ENCODE measurements at places on chromosomes 4 and X.

DNA sequence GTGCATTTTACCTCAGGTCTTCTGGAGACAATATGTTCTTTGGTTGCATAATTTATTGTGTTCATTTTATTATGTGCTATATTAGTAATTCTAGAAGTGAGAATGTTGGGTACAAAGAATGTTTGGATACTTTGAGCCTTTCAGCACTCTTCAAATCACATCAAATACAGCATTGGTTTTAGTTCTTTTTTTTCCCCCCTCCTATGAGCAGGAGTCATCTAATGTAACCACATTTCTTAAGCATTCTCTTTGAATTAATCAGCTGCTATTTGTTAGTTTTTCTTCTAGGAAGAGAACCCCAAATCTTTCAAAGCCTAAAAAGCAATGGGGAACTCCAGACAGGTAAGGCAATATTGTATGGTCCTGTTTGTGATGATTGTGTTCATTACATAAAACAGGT, 46.7 kb downstream of the ARL9 start:
- DNase-seq = no peak

DNA sequence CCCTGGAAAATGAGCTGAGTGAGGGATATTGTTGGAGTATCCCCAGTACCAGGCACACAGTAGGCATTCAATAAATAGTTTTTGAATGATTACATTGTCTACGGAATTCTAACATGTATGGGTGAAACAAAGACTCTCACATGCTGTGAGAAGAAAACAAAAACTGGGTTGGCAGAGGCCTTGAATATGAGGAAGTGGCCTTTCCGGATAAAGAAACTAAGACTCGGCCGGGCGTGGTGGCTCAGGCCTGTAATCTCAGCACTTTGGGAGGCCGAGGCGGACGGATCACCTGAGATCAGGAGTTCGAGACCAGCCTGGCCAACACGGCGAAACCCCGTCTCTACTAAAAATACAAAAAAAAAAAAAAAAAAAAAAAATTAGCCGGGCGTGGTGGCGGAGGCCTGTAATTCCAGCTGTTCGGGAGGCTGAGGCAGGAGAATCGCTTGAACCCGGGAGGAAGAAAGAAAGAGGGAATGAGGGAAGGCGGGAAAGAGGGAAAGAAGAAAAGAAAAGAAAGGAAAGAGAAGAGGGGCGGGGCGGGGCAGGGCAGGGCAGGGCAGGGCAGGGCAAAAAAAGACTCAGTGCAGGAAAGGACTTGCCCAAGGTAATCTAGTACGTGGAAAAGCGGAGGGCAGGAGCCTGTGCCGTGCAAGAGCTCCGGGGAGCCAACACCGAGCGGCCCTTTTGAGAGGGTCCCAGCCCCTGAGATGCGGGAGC, 689 bp upstream of the TMA16 start:
- DNase-seq = no peak

DNA sequence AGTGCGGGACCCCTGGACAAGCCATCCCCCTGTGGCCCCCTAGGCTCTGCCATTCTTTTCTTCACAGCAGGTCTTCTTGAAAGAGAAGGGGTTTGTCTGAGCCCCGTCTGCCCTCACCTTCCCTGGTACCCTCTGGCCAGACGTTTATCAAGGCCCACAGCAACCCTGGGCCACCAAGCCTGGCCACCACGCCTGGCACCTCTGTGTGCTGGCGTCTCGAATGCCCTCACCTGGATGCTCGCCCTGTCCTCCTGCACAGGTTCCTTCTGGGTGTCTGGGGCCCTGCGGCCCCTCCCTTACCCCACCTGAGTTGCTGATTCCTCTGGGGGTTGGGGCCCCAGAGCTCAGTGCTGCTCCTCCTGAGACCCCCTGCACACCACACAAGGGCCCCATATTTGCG, 25.1 kb downstream of the ADRA2C start:
- DNase-seq = no peak

- no peak for DNase-seq
Observed at GRCh38 chr4:26369581-26369980, 48.8 kb downstream of the RBPJ start.

DNA sequence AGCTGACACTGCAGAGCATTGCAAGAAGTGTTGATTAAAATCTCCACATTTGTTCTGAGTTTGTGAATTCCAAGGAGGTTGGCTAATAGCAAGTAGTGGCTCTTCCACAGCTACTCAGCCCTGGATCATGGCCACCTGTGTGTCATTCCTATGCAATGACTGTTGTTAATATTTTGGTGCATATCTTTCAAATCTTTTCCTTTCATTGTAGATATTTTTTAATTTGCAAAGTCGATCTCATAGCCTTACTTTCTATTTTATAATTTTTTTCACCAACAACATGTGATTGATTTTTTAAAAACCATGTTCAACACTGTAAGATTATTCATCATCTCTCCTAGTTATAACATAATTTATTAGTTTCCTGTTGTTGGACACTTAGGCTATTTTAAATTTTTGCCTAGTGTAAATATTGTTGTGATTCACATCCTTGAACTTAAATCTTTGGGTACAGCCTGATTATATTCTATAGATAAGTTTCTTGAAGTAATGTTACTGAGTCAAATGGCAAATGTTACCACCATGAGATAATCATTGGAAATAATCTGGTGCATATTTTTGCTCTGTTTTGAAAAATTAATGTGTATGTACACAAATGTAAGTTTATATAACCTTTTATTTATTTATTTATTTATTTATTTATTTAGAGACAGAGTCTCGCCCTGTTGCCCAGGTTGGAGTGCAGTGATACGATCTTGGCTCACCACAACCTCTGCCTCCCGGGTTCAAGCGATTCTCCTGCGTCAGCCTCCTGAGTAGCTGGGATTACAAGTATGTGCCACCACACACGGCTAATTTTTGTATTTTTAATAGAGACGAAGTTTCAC, 17.1 kb upstream of the ARHGAP10 start:
- no peak for DNase-seq

DNA sequence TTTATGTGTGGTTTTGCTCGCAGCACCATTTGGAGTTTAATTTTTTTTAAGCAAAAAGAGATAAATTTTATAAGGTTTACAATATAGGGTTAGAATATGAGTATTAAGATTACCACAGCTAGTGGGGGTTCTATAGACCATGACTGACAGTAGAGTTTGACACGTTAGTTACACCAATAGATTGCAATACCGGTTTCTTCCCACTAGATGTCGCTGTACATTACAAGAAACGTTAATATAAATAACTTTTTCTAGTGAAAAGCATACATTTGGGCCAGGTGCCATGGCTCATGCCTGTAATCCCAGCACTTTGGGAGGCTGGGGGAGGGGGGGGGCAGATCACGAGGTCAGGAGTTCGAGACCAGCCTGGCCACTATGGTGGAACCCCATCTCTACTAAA, 433.6 kb downstream of the MAGEB5 start:
- no peak for DNase-seq

DNA sequence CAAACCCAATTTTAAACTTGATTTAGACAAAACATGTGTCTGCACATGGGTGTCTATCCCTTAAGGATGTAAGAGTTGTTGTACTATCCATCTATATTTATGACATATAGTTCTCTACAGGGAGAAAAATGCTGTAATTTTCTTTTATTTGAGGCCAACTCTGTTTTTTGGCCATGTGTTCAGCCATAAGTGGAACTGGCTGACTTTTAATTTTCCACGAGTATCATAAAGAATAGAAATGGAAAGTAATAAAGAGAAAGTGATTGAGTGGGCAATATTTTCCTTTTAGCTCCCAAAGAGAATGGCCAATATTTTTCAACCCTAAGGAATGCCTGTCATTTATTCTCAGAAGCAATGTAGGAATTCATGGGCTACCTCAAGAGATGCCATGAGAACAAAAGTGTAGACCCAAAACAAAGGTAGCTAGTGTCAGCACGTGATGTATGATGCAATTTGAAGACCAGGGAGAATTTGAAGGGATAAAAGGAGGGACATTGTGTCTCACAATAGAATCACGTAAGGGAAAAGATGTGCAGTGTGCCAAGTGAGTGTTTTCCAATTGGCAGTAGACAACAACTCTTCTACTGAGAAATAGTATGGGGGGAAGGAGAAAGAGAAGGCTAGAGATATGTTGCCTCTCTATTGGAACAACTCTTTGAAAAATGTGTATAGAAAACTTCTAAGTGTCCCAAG, 27.8 kb upstream of the MXRA5 start:
- no peak for DNase-seq

DNA sequence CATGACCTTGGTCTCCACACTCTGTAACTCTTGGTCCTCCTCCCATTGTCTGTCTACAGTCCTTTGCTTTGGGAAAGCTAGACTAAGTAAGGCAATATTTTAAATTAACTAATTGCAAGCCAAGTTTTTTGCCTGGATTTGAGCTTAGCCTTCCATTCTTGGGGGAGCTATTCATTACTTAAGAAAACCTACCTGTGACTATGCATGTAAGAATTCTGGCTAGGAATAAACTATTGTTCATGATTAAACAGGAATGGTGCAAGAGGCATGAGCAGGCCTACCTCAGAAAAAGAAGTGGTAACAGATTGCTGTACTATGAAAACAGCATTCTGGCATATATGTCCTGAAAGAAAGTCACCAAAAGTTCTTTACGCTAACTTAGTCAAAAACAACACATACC, 309.4 kb downstream of the MAPK10 start:
- DNase-seq = no peak

- no peak for DNase-seq
Observed at GRCh38 chrX:155333544-155334100, 792 bp downstream of the CLIC2 start.

DNA sequence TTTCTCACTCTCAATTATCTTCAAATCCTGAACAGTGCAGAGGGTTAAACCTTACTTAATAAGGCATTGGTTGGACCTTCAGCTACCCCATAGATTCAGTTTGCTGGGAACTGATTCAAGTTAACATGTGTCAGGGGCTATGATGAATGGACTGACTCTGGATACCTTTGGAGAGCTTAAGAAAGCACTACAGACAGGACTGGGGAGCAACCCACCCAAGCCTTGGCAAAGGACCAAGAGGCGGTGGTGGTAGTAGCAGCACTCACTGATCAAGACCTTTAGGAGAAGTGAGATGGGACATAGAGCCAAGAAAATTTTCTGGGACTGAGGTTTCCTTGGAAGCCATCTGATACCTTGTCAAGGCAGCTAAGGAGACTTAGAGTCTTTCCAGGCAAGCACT, 43.0 kb upstream of the TAPT1 start:
- no peak for DNase-seq

- DNase-seq = no peak
Observed at GRCh38 chr4:181909368-181909767, 333.8 kb upstream of the TENM3 start.

DNA sequence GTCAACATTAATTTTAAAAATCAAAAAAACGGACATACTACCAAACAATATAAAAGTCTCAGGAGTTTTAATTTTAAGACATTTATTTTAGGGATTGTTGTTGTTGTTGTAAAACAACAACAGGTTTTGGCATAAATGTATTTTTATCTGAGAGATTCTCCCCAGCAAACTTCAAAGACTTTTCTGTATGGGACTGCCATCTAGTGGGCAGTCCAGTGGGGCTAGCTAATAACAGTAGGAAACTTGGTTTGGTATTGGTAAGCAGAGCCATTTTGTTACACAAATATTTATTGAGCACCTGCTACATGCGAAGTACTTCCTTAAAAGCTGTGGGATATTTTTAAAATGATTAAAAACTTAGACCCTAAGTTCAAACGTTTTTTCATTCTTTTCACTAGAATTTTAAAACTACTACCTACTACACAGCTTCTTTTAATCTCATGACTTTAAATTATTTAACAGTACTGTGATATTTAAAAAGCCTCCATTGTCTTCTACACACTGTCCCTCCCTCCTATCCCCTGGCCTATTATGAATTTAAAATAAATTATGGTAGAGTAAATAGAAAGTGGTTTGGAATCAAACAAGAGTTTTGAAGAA, 1028.4 kb upstream of the INTU start:
- no peak for DNase-seq

All from cerebellar nuclear complex (tissue), 1 donor.